Daoy (cell line): ENCODE measurements at places on chromosomes 7 and 10. TPM values are rescaled to one million over a fixed set of nuclear protein-coding genes. Genes with fewer than 3 reads are reported as not detected.

Gene STEAP2
- total RNA-seq, result 4.9 and 5.2 TPM in 2 replicates

GRCh38 chr10:132407846-132408278 is 10.9 kb downstream of the PWWP2B start:
- no peak for DNase-seq

Gene PNLIPRP1
- total RNA-seq, result not detected in 2 replicates

DNA sequence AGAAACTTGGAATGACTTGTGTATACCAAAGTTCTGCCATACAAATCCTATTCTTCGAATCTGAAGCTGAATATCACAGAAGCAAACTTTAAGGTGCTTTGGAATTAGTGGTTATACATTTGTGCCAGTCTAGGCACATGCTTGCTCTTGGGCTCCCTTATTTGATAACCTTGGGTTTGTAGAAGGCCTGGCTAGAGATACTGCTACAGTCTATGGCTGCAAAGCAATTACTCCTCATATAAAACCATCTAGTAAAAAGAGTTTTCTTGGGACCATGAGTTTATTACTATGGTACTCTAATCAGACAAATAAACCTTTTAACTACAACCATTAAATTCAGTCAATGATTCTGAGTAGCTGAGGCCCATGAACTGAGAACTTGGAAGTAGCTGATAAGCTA is 92.5 kb upstream of the SLC13A1 start:
- no peak for DNase-seq

DNA sequence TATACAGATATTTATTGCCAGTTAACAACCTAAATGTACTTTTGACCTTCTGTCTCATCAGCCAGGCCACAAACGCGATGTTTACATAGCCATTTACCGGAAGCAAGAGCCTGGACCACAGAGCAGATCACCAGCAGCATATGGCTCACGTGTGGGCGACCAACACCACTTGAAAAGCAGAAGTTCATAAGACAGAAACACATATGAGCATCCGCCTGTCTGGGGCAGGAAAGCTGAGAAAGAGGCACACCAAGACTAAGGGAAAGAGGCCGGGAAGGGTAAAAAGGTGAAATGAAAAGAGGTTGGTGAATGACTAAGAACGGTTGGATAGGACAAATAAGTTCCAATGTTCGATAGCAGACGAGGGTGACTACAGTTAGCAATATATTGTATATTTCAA is 1.3 kb downstream of the ABCB1 start:
- DNase-seq, result peak; percentile 47

DNA sequence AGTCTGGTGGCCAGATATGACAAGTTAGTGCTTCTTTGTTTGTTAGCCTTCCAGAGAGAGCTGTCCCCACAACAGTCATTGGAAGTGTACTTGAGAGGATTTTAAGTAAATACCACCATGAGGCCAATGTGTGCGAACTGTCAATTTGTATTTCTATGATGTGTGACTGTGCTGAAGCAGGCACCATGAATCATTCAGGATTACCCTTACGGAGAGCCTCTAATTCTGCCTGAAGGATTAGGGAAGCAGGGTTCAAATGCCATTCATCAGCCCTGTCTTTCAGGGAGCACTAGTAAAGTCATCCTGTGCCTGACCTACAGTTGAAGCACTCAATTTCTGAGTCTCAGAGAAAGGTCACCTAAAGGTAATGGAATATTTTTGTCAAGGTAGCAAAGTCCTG is 109.3 kb downstream of the GATA3 start:
- DNase-seq, result no peak

DNA sequence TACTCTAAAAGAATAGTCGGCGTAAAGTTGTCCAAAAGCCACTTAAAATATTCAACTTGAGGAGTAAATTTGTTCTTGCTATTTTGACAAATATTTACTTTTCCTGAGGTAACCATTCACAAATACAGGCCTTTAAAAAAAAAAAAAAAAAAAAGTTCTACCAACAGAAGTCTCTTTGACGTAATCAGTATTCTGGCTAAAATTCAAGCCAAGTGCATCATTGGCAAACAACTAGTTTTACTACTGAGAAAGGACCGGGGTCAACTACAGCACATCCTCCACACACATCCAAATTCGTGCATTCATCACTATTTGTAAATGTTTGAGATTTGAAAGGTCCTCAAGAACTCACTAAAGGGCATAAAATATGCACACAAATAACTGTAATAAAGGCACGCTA is 2.0 kb downstream of the OAT start:
- no peak for DNase-seq

DNA sequence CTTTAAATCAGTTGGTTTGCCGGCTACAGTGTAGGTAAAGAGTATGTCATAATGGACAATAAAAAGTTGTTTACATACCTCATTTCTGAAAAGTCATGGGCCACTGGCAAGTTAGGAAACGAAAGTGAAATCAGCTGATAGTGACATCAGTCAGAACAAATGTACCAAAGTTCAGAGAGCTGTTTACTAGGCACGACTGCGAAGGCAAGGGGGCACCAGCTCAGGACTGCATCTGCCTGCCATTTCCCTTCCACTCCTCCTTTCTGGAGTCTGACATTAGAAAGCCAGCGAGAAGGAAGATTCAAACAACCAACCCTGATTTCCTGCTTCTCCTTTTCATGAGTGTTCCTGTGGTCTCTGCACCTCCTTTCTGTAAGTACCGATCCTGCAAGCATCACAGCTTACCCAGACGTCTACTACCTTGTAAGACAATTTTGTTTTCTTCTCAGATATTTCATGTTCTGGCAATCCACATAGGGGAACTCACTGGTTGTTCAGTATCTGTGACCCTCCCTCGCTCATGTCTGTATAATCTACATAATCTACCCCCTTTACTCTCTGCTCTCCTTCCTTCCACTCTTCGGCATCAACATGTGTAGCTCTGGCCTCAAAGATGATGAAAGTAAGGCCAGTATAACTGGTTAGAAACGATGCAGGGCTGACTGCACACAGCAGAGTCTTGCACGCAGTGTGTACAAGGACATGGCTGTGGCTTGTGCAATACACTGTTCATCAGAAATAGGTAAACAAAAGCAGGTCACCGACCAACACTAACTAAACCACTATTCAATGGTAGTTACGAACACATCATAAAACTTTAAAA is at the start of gene TMEM140:
TSS of gene TMEM140 (plus strand) at position 174 of the 823 bp plus-strand sequence. CDS start 16,370 bp downstream, outside the sequence.
- DNase-seq, result peak; percentile 75

Gene CLEC2L
- total RNA-seq, result 0.51 TPM in 1 of 2 replicates, not detected in the other

Gene TMEM273
- not detected in 2 replicates for total RNA-seq

GRCh38 chr7:27032839-27033238 is 63.0 kb downstream of the HOXA1 start:
- DNase-seq, result no peak

Gene NYAP1
- total RNA-seq, result 0.06 TPM in 1 of 2 replicates, not detected in the other

DNA sequence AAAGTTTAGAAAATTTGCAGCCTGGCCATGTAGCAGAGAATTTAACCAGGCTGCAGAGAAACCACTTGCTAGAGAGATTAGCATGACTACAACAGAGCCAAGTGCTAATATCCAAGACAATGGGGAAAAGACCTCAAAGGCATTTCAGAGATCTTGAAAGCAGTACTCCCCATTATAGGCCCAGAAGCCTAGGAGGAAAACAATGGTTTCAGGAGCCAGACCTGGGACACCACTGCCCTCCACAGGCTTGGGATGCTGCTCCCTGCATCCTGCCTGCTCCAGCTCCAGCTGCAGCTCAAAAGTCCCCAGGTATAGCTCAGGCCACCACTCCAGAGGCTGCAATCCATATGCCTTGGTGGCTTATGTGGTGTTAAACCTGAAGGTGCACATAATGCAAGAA is 101.5 kb upstream of the TMEM72 start:
- DNase-seq, result no peak

DNA sequence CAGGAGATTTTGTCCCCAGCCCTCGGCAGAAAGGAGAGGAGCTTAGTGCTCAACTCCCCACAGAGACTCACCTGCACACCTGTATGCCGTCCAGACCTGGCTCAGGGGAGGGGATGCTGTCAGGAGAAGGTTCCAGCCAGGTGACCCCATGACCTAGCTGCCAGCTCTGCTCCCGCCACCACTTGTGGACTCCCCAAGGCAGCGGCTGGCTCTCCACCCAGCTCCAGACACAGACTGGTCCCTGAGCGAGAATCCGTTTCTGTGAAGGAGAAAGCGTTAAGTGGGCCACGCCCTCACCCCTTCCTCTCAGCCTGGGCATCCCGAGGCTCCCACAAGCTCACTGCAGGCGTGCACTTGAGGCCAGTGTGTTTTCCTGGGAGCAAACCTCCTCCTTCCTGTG is 76.4 kb downstream of the RGS10 start:
- DNase-seq, result no peak

Gene USP6NL
- total RNA-seq, result 7.2 and 10.2 TPM in 2 replicates

GRCh38 chr7:70799841-70800405 is 332.0 kb upstream of the GALNT17 start:
- DNase-seq, result no peak

DNA sequence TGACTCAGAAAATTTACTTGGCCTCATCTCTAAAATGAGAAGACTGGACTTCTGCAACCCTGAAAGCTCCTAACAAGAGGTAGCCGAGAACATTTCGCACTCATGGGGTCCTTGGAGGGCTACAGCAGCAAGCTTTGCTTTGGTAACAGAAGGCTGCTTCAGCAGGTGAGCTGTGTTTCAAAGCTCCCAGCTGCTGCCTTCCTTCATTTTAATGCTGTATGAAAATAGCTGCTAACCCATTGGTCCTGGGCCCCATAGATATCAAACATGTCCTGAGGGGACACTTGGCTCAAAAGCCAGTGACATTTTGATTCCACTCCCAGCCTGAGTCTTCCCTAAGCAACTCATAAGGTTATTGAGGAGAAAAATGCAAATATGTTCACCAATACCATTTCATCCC is 14.3 kb upstream of the MALSU1 start:
- DNase-seq, result no peak

Gene ZNF488
- total RNA-seq, result 0.97 and 1.1 TPM in 2 replicates

DNA sequence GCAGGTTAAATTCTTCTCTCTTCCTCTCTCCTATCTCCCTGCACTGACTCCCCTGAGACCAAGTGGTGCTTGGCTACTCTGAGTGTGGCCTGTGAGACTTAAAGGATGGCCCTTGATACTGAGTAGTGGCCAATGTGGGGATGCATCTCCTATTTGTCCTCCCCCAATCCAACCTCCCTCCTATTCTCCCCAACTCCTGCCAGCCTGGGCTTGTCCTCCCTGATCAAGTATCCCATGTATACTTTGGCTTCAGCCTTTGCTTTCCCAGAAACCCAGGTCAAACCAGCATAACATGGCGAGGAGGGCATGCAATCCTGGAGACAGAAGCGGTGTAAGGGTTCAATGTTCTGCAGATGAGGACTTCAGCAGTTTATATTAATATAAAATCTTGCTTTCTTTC is 77.9 kb upstream of the GRB10 start:
- DNase-seq, result no peak

GRCh38 chr10:18615618-18616017 is 35.8 kb downstream of the NSUN6 start:
- DNase-seq, result no peak

Gene FUOM
- 0.80 and 2.9 TPM in 2 replicates for total RNA-seq

Gene ZFYVE27
- 12.3 and 15.1 TPM in 2 replicates for total RNA-seq

Gene REPIN1
- total RNA-seq, result 129 and 131 TPM in 2 replicates

GRCh38 chr7:6422926-6423632 is 24.7 kb downstream of the DAGLB start:
- DNase-seq, result no peak

Gene BMI1
- 83.7 and 96.8 TPM in 2 replicates for total RNA-seq

DNA sequence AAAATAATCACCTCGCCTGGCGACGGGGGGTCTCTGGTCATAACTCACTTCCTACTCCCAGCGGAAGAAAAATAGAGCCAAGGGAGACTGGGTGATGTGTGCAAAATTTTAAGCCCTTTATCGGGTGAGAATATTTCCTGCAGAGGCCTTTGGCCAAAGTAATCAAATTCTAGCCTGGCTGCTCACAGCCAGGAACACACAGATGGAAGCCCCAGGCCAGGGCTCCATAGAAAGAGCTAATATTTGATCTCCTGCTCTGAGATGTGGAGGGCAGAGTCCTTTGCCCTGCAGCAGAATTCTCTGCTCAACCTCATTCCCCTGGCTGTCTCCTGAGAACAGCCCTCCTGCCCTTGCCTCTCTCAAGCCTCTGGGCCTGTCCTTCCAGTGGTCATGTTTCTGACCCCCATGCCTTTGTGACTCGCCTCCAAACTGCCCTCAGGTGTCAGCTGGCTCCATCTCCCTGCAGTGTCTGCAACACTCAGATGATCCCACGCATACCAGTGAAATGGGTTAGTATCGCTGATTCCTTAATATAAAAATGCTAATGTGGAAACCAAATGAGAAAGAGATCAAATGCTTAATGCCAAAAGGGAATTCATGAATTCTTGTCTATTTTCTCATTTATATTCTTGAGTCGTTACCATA is 34.5 kb downstream of the FRMD4A start:
- DNase-seq, result peak; percentile 44

Gene TUBB8
- total RNA-seq, result 0.60 TPM in 1 of 2 replicates, not detected in the other

Gene SORCS3
- total RNA-seq, result not detected in 2 replicates

Gene HMX2
- total RNA-seq, result 1.1 and 1.3 TPM in 2 replicates

Gene PTN
- total RNA-seq, result 16.4 and 19.5 TPM in 2 replicates

Gene DYNC1I1
- 5.0 and 8.4 TPM in 2 replicates for total RNA-seq

Gene ANLN
- 460 and 468 TPM in 2 replicates for total RNA-seq

Gene CYP3A4
- total RNA-seq, result 0.09 and 0.11 TPM in 2 replicates
